Thymus (tissue), 14 donors: ENCODE measurements at places on chromosomes 11 and 22. TPM values are rescaled to one million over a fixed set of nuclear protein-coding genes. Genes with fewer than 3 reads are reported as not detected.

GRCh38 chr22:41951898-41952474 lies at the start of gene SMIM45:
Gene SMIM45, plus strand, starts transcription at chr22:41952150.
- no peak within 1 kb of the TSS for H3K27ac ChIP-seq
- H3K4me1 ChIP-seq = peaks cover 15% of the 10 kb centered on the region
- no peak for DNase-seq
- no peaks in the 10 kb centered on the region for H3K36me3 ChIP-seq
- no peaks in the 10 kb centered on the region for H3K27me3 ChIP-seq
- H3K4me3 ChIP-seq = no peak within 1 kb of the TSS

- no peaks in the 10 kb centered on the region for H3K27me3 ChIP-seq
- H3K27ac ChIP-seq = no peak overlapping the region
- H3K4me3 ChIP-seq = no peak overlapping the region
- DNase-seq = no peak
Measured at GRCh38 chr11:82577246-82577645, 156.4 kb downstream of the FAM181B start.

ACTN3 gene
- 0.05 TPM for total RNA-seq

DNA sequence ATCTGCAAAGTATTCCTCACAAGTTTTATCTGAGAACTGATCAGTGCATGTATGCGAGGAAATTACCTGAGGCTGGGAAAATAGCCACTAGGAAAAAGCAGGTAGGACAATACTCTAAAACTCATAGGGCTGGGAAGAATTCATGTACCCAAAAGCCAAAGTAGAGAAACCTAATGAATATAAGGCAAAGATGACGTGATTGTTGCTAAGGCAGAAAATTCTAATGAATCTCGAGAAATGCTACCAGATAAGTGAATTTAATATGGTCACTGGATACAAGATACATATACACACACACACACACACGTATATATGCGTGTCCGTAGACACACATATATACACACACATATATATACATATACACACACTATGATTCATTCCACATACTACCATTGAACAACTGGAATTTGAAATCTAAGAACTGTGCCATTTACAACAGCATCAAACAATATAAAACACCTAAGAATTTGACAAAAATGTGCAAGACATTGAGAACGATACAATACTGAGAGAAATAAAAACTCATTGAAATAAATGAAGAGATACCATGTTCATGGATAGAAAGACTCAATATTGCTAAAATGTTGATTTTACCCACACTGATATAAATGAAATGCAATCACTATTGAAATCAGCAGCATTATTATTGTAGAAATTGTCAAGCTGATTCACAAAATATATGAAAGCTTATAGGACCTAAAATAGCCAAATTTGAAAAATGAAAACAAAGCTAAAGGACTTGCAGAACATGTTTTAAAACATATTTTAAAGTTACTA lies 46.4 kb downstream of the ARHGAP20 start:
- no peaks in the 10 kb centered on the region for H3K36me3 ChIP-seq
- no peaks in the 10 kb centered on the region for H3K27me3 ChIP-seq

SCGB2A2 gene
- 2.7 TPM for total RNA-seq

DNA sequence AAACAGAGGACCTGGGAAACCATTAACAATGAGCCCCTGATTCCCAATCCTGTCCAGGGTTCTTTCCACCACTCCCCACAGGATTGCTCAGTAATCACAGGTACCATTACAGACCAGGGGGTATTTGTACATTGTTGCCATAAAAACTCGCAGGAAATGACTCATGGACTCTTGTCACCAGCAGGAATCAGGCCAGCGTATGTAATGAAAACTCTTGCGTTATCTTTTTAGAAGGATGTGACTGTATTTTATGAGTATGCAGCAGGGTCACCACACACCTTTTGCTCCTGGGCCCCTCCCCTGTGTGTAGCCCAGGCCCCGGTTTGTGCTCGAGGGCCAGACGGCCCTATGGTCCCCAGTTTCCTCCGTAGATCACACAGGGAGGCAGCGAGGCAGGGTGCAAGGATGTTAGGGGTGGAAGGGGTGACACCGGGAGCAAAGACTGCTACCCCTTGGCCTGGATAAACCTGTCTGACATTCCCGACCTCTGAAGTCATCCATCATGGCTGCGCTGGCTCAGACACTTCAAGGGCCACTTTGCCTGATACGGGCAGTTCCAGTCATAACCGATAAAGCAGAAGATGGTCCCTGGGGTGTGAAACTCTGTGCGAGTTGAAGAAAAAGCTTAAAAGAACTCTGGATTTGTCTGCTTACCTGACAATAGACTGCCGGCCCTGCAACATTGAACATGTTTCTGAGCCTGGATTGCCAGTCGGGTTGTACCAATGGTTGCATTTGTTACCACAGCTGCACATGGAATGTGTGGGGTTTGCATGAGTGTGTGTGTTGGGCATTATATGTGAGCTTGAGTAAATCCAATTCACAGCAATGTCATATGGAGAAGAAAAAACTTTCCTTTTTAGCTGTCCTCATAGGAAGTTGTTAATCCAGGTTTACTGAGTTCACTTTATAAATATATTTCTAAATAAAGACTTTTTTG lies 56.9 kb downstream of the MICAL2 start:
- no peak overlapping the region for H3K27ac ChIP-seq
- H3K27me3 ChIP-seq = no peaks in the 10 kb centered on the region
- H3K4me1 ChIP-seq = peaks cover 3% of the 10 kb centered on the region
- no peak for DNase-seq
- no peaks in the 10 kb centered on the region for H3K36me3 ChIP-seq
- no peak overlapping the region for H3K4me3 ChIP-seq

- no peaks in the 10 kb centered on the region for H3K36me3 ChIP-seq
- no peak for DNase-seq
- H3K4me1 ChIP-seq = peaks cover 9% of the 10 kb centered on the region
- H3K27me3 ChIP-seq = no peaks in the 10 kb centered on the region
- H3K27ac ChIP-seq = no peak overlapping the region
Measured at GRCh38 chr11:28106353-28107043, 1.5 kb downstream of the KIF18A start.

DNA sequence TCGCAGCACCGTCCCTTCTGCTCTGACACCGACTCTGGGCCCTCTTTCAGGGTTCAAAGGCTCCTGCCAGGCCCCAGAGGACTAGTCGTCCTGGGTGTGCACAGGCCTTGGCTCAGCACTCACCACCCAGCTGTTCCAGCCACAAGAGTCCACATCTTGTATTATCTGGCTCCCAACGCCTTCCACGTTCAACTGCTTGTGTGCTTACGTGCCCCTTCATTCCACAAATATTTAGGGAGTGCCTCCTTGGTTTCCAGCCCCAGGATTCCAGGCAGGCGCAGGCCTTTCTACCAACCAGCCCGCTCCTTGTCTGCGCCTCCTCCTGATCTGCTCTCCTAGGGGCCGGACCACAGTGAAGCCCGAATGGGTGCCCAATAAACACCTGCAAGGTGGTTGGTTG lies 70.9 kb downstream of the SCUBE1 start:
- H3K27ac ChIP-seq = no peak overlapping the region
- DNase-seq = no peak
- H3K27me3 ChIP-seq = no peaks in the 10 kb centered on the region
- no peaks in the 10 kb centered on the region for H3K36me3 ChIP-seq

DNA sequence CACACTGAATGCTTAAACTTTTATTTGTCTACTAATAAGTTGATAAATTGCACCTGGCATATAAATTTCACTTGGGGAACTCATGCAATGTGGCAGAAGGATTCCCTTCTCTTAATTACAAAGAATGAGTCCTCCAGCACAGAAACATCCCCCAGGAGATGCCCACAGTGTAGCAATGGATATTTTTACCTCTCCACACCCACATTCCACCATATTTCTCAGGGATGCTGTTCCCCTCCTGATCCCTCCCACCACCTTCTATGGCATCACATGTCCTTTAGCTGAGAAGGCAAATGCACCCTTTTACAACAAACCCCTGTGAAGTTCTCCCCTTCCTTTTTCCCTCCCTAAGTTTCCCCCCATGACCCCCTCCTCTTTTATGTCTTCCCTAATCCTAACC lies 56.1 kb upstream of the UBASH3B start:
- no peak overlapping the region for H3K4me3 ChIP-seq
- no peaks in the 10 kb centered on the region for H3K4me1 ChIP-seq
- H3K36me3 ChIP-seq = no peaks in the 10 kb centered on the region
- H3K27ac ChIP-seq = no peak overlapping the region

LRRC75B gene
- 2.6 TPM for total RNA-seq

IRAG1 gene
- 1.7 TPM for total RNA-seq

DNA sequence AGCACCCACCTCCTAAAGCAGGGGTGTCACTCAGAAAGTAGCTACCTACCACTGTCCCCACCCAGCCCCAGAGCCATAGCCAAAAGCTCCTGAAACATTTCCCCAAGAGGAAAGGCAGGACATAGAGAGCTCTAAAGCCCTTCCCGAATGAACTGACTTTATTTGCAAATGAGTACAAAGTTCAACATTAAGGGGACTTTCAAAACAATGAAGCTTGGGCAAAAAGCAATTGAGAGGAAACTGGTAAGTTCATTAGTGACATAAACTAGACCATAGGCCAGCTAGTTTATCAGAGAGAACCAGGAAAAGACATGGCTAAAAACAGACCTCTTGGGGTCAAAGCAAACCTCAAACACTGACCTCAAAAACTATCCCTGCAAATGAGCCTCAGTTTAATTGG lies 72.7 kb downstream of the IGLL5 start:
- H3K4me1 ChIP-seq = no peaks in the 10 kb centered on the region
- no peak for DNase-seq
- H3K36me3 ChIP-seq = no peaks in the 10 kb centered on the region
- H3K27me3 ChIP-seq = no peaks in the 10 kb centered on the region
- no peak overlapping the region for H3K4me3 ChIP-seq

DNA sequence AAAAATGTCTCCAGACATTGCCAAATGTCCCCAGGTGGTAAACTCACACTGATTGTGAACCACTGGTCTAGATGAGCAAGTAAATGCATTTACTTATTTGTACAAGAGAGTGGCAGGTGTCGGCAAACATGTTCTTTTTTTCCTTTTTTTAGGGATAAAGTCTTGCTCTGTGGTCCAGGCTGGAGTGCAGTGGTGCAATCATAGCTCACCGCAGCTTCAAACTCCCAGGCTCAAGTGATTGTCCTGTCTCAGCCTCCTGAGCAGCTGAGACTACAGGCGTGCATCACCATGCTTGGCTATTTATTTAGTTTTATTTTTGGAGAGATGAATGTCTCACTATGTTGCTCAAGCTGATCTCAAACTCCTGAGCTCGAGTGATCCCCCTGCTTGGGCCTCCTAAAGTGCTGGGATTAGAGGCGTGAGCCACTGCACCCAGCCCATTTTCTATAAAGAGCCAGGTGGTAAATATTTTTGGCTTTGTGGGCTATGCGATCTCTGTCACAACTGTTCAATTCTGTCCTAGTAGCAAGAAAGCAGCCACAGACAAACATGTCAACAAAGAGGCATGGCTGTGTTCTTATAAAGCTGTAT lies 1.4 kb downstream of the VPREB1 start:
- no peak overlapping the region for H3K4me3 ChIP-seq
- H3K4me1 ChIP-seq = peaks cover 63% of the 10 kb centered on the region
- DNase-seq = no peak
- no peaks in the 10 kb centered on the region for H3K36me3 ChIP-seq
- no peaks in the 10 kb centered on the region for H3K27me3 ChIP-seq
- no peak overlapping the region for H3K27ac ChIP-seq

MOV10L1 gene
- total RNA-seq = 0.14 TPM

- no peak overlapping the region for H3K4me3 ChIP-seq
- H3K27me3 ChIP-seq = no peaks in the 10 kb centered on the region
- peaks cover 14% of the 10 kb centered on the region for H3K36me3 ChIP-seq
- no peaks in the 10 kb centered on the region for H3K4me1 ChIP-seq
- DNase-seq = no peak
- no peak overlapping the region for H3K27ac ChIP-seq
Measured at GRCh38 chr22:29992341-29993275, 87.7 kb upstream of the HORMAD2 start.

TNNI2 gene
- total RNA-seq = 4.5 TPM

DNA sequence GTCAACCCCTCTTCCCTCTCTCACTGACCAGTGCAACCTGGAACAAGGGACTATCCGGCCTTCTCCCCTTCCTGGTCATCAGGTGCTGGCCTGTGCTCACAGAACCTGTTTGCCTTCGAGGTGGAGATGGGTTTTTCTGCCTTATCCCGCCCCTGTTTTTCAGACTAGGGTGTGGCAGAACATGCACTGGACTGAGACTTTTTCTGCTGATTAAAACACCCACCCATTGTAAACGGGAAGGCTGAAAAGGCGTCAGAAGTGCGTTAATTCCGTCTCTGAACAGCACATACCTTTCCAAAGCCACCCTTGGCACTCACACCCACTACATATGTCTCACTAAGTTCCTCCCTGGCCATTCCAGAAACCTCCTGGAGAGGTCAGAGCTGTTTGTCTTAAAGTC lies 4.4 kb upstream of the B3GNT6 start:
- H3K27me3 ChIP-seq = no peaks in the 10 kb centered on the region
- H3K4me3 ChIP-seq = no peak overlapping the region
- no peaks in the 10 kb centered on the region for H3K4me1 ChIP-seq
- H3K36me3 ChIP-seq = no peaks in the 10 kb centered on the region
- no peak overlapping the region for H3K27ac ChIP-seq

PTGDR2 gene
- 10.2 TPM for total RNA-seq

RBX1 gene
- total RNA-seq = 86.9 TPM

LMO2 gene
- total RNA-seq = 9.4 TPM

GRCh38 chr11:33942954-33943353 lies 51.1 kb upstream of the LMO2 start:
- no peak overlapping the region for H3K27ac ChIP-seq
- DNase-seq = no peak
- H3K4me1 ChIP-seq = no peaks in the 10 kb centered on the region
- no peak overlapping the region for H3K4me3 ChIP-seq
- no peaks in the 10 kb centered on the region for H3K27me3 ChIP-seq

DNA sequence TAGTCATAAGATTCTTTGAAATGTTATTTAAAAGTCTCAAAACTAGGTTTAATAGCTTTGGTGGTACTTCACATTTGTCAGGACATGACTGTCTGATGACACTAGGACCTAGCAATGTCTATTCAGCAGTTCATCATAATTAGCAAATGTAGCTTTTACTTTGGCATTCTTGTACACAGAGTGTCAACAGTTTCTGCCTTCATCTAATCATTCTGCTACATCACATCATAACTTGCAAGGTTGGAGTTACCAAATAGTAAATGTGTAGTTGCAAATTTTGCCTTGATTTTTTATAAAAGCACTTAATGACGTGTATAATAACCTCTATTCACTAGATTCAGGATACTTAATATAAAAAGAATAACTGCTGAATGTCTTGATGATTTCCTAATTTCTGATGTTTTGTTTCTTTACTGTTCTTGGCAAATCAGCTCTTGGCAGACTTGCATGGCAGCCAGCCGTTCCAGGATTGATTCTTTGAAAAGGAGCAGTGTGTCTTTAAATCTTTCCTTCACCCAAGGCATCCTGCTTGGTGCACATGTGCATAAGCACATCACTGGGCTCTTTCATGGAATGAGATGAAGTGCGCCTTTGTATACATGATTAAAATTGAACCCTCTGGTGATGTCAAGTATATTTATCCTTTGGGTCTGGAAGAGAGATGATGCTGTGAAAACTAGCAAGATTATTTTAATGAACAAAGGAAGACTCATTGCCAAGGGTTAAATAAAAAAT lies 12.2 kb downstream of the FBXO7 start:
- no peak for DNase-seq
- no peaks in the 10 kb centered on the region for H3K4me1 ChIP-seq
- H3K4me3 ChIP-seq = no peak overlapping the region
- H3K27ac ChIP-seq = no peak overlapping the region
- no peaks in the 10 kb centered on the region for H3K27me3 ChIP-seq

SOX10 gene
- under 0.01 TPM for total RNA-seq

- no peaks in the 10 kb centered on the region for H3K4me1 ChIP-seq
- H3K27ac ChIP-seq = no peak overlapping the region
- H3K4me3 ChIP-seq = no peak overlapping the region
- no peaks in the 10 kb centered on the region for H3K36me3 ChIP-seq
Measured at GRCh38 chr11:112156153-112156955, 7.5 kb downstream of the IL18 start.
